ENCODE measurements at places on chromosomes 12 and 14.

GRCh38 chr14:95518045-95518751 lies 1.7 kb upstream of the SYNE3 start:
- DNase-seq = no peak

DNA sequence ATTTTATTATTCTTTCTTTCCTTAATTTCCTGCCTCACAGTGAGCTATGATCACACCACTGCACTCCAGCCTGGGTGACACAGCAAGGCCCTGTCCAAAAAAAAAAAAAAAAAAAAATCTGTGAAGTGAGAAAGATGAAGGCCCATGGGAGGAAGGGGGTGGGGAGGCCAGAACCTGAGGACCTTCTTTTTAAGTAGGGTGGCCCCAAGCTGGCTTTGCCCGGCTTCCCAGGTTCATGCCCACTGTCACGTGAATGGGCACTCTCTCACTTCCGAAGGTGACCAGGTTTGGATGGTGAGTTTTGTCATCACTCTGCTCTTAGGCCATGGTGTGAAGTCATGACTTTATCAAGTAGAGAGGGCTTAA lies 82.3 kb downstream of the TNFAIP2 start:
- no peak for DNase-seq

GRCh38 chr12:127300753-127301152 lies 966.2 kb upstream of the TMEM132C start:
- no peak for DNase-seq

DNA sequence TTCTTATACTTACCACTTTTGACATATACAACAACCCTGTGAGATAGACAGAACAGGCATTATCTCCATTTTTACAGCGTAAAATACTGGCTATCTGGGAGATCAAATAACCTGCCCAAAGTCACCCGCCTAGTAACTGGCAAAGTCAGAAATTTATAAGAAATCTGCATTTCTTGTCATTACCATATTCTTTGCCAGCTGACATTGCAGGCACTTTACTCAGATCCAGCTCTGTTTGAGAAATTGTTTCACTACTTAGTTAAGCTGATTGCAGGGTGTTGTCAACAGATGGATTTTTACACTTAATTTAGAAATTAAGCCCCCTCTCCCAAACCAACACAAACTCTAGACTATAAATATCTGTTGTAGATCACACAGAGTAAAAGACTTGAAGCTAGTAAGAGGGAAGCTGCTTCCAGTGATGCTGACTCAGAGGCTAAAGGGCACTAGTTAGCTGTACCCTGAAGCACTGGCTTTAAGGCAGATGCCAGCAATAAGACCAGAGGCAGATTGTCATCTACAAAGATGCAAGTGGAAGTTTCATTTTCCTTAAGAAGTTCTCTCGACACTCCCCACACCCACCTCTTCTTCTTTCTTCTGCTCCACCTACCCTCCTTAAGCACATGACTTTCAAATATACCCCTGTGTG lies 153.1 kb downstream of the ANO6 start:
- peak; percentile 51 for DNase-seq

GRCh38 chr12:122865268-122866231 lies 30.3 kb downstream of the HIP1R start:
- no peak for DNase-seq

DNA sequence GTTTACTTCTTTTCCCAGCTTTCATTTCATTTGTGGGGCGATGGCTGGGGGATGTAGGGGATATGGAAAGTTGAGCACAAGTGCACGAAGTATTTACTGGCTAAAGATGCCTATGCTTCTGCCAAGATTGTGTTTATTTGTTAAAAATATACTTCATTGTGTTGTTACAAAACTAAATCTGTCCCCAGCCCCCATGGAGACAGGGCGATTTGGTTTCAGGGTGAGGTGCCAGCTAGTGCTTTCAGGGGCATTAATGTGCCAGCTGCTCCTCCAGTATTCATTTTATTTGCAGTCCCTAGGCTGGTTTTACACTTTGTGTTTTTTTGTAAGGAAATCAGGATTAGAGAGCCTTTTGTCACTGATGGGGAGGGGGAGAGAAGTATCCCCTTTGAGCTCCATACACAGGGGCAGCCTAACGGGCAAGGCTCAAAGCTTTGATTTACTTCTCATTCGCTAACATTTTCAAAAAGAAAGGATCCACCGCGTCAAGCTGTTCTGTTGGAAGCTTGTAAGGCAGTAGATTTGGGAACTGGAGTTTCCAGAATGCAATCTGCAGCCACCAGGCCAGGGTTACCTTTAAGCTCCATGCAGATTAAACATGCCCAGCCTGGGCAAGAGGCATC lies 198.7 kb upstream of the PLEKHG7 start:
- DNase-seq = no peak

DNA sequence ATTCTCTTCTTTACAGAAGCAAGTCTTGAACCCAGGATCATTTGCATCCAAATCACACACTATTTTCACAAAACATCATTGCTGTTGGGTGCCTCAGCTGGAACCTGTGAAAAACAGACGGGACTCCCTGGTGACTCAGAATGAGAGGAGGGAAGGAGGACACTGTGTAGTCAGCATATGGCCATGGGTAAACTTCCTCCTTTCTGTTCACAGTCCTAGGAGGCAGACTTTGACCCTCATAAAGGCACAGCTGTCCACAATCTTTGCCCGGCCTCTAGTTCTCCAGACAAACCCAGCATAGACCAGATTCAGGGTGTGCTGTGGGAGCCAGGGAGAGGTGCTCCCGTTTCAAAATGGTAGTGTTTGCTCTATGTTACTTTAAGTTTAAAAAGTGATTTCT lies 62.0 kb downstream of the DYRK2 start:
- no peak for DNase-seq

GRCh38 chr14:41397926-41398325 lies 208.8 kb upstream of the LRFN5 start:
- no peak for DNase-seq

DNA sequence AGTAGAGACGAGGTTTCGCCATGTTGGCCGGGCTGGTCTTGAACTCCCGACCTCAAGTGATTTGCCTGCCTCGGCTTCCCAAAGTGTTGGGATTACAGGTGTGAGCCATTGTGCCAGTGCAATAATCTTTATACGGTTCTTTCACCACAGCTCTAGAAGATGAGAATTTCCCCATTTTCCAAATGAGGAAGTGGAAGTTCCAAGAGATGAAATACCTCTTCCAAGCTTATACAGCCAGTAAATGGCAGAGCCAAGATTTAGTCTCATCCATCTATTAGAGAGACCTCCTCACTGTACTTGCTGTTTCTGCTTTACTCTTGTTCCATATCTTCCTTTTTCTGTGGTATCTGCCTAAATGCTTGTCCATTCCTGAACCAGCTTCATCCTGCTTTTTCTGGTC lies 3.1 kb upstream of the LMNTD1 start:
- no peak for DNase-seq

DNA sequence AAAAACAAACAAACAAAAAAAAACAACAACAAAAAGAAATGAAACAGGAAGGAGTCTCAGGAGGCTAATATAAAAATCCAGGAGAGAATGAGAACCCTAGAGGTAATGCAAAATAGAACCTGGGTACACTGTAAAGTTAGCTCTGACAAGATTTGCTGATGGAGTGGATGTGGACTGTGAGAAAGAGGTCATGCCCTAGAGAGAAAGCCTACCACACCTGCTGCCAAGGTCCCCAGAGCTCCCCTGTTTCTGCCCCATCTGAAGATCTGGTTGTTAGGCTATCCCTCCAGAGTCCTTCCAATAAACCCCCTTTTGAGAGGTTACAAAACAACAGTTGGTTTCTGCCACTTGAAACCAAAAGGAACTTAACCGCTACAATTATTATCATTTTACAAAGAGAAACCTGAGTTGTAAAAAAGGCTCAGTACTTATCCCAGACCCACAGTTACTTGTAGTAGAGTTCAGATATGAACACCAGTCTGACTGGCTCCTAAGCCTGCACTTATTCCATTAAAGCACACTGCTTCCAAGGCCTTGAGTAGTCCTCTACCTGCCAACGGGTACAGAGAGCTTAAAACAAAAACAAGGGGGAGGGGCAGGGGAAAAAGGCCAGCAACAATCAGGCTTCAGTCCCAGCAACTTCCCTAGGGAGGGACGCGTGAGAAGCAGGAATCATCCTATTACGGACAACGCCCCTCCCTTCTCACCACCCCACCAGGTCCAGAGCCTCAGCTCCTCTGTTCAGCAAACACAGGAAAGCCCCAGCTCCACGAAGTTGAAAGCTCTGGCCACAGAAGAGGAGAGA lies 27.7 kb downstream of the PPP1R13B start:
- DNase-seq = peak; percentile 25

DNA sequence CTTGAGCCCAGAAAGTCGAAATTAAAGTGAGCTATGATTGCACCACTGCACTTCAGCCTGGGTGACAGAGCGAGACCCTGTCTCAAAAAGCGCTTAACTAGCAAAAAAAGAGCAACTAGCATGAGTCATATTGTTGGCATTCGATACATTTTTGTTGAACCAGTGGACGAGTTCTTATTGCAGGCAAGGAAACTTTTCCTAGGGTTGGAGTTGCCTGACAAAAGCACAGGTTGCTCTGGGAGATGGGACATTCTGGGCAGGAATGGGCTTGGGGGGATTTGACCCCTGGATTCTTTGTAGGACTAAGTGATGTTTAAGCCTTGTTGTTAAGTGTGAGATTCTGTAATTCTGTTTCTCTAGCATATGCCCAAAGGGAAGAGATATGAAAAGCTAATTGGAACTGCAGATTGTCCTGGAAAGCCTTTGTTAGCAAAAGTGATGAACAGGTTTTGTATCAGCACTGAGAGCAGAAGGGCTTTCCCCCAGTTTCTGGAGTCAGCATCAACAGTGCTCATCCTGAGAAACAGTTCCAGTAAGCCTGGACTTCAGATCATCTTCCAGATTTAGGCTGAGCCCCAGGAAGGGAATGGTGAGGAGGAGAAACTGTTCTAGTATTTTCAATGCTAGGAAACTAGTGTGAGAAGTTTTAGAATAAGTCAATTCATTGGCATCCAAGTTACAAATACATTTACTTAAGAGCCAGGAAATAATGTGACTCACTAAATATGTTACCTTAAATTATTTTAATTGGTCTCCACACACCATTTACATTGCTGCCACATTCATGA lies 123.1 kb downstream of the SRGAP1 start:
- DNase-seq = peak; percentile 11

- DNase-seq = no peak
Measured at GRCh38 chr12:108312073-108312659, 26.9 kb downstream of the CMKLR1 start.

DNA sequence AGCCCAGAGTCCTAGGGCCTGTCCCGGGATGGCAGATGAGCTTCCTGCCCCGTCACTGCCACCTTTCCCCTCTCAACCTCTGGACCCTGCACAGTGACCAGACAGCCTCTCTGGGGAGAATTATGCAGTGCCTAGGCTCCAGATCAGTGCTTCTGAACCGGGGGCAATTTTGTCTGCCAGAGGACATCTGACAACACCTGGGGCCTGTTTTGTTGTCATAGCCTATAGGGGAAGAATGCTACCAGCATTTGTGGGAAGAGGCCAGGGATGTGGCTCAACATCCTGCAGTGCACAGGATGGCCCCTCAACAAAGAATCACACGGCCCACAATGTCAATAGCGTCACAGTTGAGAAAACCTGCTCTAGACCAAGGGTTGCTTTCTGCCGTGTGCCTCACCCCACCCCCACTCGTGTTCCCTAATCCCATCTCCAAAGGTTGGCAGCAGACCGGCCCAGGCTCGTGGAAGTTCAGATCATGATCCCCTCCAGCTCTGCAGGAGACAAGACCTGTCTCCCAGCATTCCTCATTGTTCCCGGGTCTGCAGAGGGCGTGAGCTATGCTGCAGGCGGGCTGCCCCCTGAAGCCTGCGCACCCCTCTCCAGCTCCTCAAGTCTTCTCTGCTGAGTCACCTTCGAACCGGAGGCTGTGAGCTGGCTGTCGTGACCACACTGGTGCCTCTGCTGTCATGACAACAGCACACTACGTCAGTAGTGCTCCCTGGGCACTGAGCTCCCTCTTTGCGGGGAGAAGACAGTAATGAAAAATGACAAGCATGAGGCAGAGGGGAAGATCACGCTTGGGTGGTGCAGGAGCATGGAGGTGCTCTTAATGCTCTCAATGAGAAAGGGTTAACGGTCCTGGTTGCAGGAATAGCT lies 2.0 kb upstream of the GAPDH start:
- DNase-seq = peak; percentile 97

DNA sequence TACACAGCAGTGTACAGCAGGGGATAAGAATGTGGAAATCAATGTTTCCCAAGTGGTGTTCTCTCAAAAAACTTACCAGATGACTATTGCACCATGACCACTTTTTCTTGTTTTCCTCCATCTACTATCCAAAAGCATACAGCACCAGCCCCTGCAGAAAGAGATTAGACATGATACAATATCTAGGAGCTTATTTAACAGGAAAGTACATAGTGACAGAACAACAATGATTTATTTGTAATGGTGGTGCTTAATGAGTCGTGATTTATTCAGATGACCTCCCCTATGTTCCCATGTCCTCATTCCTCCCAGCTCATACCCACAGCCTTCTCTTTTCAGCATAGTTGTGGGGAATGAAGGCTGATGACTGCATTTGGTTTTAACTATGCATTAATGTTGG lies 413.6 kb downstream of the BTG1 start:
- DNase-seq = peak; percentile 13

GRCh38 chr14:91230397-91231035 lies 14.0 kb downstream of the GPR68 start:
- DNase-seq = no peak

- no peak for DNase-seq
Measured at GRCh38 chr14:29353513-29353912, 574.1 kb downstream of the PRKD1 start.

DNA sequence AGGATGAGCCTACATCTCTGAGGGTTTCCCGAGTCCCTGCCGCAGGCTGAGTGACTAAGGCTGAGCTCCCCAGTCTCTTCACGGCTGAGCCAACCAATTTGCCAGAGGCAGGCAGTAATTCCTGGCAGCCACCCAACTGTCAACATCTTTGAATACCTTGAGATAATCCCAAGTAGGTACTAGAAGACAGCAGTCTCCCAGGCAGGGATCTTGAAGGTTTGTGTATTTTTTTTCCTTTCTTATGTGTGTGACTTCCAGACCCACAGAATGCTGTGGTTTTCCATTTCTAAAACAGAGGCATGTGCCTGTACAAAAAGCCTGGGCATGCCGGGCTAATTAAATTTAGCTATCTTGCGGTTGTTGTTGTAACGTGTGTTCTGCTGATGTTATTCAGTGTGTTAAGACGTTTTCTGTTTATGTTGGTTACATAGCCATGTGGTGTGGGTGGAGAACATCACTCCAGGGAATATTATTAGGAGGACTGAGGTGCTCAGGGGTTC lies 155.5 kb downstream of the ANO2 start:
- no peak for DNase-seq

- DNase-seq = no peak
Measured at GRCh38 chr14:57822081-57822480, 43.8 kb downstream of the SLC35F4 start.

DNA sequence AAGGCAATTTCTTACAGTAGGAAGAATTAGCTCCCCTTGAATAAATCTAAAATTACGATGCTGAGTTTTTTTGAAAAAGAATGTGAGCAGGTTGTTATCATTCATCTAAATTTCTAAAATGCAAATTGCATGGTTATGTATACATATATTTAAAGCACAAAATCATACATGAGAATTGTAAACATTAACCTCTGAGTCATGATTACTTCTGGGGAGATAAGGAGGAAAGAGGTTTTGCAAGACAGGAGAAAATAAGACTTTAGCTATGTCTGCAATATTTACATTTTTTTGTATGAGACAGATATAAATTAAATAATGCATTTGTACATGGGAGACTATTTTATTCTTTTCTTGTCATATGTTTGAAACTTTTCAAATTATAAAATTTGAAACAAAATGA lies 72.2 kb downstream of the TSPAN8 start:
- DNase-seq = no peak
